ENCODE measurements at places on chromosomes 11 and 22. TPM values are rescaled to one million over a fixed set of nuclear protein-coding genes. Genes with fewer than 3 reads are reported as not detected.

The MLC1 gene
- total RNA-seq = 3.0 TPM

The SCARF2 gene
- total RNA-seq = 40.4 TPM

The CECR2 gene
- 12.8 TPM for total RNA-seq

The OR8K1 gene
- not detected for total RNA-seq

The SF3B2 gene
- total RNA-seq = 110 TPM

The FOLH1 gene
- 9.9 TPM for total RNA-seq

The APOBEC3B gene
- 2.6 TPM for total RNA-seq

The CHRM4 gene
- total RNA-seq = 0.18 TPM

The ANO9 gene
- total RNA-seq = 12.8 TPM

All from metanephros (tissue), 2 donors.